ENCODE measurements at places on chromosomes 11 and 22.

- no peak for DNase-seq
These were observed 9.9 kb downstream of the RDX start for GRCh38 chr11:110286298-110287040.

- DNase-seq = no peak
These were observed 74.5 kb downstream of the PPP6R3 start for GRCh38 chr11:68535098-68535497.

DNA sequence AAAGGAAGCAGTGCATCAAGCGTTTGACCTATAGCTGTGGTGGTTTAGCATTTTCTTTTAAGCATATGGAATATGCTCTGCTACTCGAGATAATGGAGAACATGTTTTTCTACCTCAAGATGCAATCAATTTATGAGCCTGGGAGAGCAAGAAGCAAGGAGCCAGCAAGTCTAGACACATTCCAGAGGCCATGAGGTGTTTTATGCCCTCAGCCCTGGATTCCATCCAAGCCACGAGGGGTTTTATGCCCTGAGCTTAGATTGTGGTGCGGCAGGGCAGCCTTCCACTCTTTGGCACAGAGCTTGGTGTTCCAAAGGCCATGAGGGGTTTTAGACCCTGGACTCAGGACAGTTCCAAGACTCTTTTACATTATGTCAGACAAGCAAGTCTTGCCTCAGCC, 11.7 kb upstream of the DNAJB13 start:
- no peak for DNase-seq

GRCh38 chr11:105489446-105489845, 120.4 kb upstream of the GRIA4 start:
- DNase-seq = no peak

- DNase-seq = no peak
These were observed 1.2 kb downstream of the EIF4ENIF1 start for GRCh38 chr22:31488346-31488883.

- DNase-seq = no peak
These were observed 44.9 kb downstream of the MACROD1 start for GRCh38 chr11:64120951-64121569.

DNA sequence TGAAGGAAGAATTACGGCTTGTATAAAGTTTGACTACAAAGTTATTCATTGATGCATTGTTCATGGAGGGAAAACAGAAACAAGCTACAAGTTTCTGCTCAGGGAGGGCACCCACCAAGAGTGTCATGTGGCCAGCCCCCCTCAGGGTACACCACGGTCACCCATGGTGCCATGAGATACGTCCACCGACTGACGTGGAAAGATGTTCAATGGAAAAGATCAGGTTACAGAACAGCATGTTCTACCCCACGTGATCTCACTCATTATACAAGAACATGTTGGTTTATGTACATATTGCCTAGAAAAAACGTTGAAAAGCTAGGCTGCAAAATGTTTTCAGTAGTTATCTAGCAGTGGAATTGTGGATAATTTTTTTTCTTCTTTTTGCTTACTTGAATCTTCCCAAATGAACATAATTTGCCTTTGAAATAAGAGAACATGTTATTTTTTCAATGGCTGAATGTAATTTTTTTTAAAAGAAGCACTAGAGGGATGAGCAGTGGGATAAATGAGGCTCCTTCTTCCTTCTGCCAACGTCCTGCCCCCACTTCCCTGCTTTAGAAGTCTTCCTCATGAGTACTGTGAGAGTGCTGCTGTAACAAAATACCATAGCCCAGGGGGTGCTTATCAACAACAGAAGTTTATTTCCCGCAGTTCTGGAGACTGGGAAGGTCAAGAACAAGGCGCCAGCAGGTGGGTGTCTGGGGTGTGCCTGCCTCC, 22.5 kb downstream of the RCN1 start:
- DNase-seq = no peak

GRCh38 chr11:111322534-111322933, 24.2 kb downstream of the POU2AF3 start:
- no peak for DNase-seq

GRCh38 chr22:41028841-41029240, 63.6 kb upstream of the EP300 start:
- no peak for DNase-seq

DNA sequence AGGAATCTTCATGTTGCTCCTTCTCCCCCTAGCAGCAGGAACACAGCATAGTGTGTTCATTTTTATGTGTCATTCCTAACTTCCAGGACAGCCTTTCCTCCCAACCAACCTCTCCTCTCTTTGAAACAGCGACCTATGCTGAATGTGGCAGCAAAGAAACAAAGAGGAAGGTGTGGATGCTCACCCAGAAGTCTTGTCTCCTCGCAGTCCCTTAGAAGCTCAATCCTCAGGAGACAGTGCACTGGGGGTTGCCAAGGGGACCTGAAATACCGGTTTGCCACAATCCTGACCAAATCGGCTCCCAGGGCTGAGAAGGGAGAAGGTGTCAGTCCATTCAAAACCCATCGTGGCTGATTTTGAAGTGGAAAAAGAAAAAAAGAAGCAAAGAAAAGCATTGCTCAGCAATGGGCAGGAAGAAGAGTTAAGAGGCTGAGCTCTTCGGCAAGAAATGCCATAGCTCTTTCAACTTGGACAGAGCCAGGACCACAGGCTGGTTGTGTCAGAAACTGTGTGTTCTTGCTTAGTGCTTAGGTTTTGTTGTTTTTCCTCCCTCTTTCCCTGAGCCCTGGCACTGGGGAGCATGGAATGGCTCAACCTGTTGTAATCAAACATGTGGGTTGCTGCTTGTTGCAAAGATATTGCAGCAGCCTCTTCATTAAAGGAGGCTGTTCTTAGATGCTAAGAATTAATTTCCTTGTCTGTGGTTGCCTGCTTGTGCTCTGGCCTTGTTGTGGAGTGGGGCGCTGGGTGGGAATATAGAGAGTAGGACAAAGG, 30.4 kb upstream of the TENM4 start:
- no peak for DNase-seq

GRCh38 chr11:123072332-123072761, 10.4 kb upstream of the HSPA8 start:
- DNase-seq = no peak

DNA sequence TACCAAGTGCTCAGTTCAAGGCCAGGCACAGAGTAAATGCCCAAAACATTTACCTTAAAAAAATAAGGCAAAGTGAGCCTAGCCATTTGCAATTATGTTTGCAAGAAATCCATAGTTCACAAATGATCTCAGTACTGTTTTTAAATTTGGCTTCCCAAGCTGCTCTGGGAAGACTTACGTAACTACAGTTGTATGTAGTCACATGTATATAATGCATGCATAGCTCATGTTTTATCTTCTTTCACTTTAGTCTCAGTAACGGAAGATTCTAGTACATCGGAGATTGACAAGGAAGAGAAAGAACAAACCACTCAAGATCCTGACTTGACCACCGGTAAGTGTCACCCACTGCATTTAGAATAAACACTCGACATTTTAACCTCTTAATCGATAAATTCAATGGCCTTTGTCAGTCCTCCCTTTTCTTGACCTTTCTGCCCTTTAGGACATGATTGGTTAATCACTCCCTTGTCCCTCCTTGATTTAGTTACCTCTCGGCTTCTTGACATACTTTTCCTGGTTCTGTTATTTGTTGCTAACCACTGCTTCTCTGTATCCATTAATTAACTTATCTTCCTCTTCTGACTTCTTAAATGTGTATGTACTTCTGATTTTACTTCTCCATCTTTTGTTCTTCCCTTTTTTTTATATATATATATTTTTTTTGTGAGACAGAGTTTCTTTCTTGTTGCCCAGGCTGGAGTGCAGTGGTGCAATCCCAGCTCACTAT, 18.0 kb upstream of the JHY start:
- no peak for DNase-seq

- no peak for DNase-seq
These were observed 15.8 kb upstream of the ALX4 start for GRCh38 chr11:44325698-44326097.

- DNase-seq = no peak
These were observed 78.8 kb downstream of the LARGE1 start for GRCh38 chr22:33841281-33842005.

GRCh38 chr11:128331317-128331716, 256.0 kb downstream of the ETS1 start:
- no peak for DNase-seq

- no peak for DNase-seq
These were observed 4.7 kb downstream of the FADS2 start for GRCh38 chr11:61832754-61833153.

GRCh38 chr22:49322231-49322630, 505.4 kb downstream of the BRD1 start:
- DNase-seq = no peak

DNA sequence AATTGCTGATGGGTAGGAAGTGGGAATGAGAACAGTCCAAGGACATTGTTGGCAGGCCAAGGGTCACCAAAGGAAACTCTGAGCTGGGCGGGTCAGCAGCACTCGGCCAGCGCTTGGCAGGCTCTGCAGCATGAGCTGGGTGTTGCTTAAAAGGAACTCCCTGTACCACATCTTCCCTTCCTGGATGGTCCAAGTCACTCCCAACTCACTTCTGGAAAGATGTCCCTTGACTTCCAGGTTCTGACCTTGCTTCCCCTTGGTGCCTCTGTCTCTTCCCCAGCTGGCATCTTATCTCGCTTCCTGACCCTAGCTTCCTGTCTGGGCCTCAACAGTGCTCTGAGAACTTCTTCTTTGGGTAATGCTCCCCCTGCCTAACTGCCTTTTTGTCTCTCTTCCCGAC, 24.8 kb upstream of the SWAP70 start:
- DNase-seq = no peak

DNA sequence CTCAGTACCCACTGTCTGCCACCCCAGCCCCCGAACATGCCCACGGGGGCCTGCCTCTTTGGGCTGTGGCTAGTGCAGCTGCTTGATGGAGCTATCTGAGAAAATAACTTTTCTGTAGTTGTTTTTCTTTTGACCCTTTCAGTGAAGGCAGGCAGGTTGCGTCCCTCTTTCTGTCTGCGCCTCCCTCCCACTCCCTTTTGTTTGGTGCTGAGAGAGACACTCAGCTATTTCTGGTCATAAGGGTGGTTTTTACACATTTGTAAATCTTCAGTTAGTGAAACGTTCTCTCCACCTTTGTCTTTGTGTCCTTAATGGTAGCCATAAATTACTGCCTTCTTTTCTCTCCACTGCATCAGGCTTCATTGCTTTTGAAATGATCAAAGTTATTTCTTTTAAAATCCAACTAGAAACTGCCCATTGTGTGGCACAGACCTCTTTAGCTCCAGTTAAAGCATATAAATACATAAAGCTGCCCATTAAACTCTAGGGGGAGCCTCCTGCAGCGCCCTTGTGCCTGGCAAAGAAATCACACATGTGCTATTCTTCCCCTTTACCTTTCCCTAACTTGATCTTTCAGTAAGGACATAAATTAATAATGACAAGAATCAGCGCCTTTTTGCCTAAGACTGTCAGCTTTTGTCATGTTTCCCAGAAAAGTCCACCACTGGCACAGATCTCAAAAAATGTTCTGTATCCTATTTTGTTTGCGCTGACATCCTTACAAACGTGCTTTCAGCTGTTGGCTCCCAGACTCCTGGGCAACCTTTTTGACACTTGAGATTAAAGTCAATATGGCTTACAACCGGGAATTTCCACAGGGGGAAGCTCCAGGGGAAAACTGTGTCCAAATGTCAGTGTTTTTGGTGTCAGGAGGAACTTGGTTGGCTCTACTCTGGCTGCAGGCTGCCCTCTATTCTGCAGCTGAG, 1.7 kb upstream of the SCUBE2 start:
- DNase-seq = no peak

DNA sequence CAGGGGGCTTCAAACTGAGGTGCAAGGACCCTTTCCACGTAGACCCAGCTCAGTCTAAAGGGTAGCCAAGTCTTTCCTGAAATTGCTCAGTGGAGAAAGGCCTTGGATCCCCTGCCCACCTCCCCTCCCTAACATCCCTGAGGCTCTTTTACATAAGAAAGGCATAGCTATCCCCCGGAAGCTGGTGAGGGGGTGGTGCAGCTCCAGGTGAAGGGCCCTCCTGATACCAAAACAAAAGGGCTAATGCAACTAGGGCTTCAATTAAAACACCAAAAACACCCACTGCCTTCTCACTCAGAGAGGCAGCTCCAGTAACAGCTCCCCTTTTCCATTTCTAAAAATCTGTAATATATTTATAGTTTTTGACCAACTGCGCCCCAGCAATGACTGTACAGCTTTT, 5.8 kb downstream of the SHANK2 start:
- DNase-seq = no peak

DNA sequence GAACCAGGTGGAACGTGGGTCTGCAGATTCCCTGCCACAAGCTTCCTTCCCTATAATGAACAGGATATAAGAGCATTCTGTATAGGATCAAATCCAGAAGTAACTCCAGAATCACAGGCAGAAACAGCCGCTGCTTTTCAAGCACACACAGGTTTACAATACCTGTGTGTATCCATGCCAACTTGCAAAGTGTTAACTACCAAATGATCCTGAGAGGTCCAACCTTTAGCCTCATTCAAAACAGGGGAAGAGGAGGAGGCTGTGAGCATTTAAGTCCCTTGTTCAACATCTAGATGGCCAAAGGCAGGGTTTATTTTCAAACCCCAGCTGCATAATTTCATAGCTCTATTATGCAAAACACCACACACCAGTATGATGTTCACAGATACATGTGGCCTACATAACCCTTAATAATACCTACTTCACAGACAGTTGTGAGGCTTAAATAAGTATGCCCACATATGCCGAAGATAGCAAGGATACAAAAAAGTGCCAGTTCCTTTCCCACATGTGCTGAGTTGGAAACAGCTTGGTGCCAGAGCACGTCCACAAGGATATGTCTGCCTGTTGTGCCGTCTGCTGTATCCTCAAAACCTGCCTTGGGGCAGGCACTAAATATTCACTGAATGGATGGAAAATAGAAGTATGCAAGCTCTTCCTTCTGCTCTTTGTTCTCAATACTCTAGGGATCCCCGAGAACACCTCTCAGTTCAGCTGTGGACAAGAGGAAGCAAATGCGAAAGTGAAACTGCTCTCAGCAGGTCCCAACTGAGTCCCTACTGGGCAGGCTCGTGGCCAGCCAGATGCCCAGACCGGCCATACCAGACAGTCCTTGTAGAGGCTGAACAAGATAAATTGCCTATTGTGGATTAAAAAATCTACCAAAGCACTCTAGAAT, 66.8 kb downstream of the LARGE1 start:
- no peak for DNase-seq

DNA sequence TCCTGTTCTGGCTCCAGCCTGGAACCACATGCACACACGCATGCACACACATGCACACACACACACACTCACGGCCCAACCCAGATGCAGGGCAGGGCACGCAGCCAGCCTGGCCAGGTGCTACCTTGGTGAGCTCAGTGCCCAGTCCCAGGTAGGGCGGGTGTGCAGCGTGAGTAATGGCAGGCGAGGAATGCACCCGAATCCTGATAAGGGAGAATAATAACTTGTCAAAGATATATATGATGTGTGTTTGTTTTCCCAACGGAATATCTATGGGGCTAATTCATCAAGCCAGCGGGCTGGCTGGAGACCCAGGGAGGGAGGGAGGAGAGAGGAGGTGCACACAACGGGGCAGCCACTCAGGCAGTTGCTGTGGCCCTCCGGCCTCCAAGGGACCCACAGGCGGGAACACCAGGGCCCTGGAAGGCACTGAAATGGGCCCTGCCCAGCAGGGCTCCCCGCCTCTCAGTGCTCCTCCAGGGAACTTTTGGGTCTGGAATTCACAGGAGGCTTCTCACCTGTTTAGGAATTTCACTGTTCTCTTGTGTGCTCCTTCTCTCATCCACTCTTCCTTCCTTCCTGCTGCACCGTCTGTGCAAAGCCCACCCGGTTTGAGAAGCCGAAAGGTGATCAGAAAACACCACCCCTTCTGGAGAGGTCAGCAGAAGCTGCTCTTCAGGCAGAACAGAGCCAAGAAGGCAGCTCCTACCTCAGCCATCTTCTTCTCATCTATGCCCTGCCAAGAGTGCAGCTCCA, 79.0 kb downstream of the BUD13 start:
- DNase-seq = no peak

GRCh38 chr11:46537537-46538295, 56.1 kb downstream of the AMBRA1 start:
- peak; percentile 39 for DNase-seq
